Stimulated activated CD4-positive, alpha-beta T cell treated with anti-CD3 and anti-CD28 coated beads, Interleukin-12 subunit alpha, Interleukin-12 subunit beta, amount 100 ng/mL, for 48 hours (primary cell): ENCODE measurements at places on chromosomes 7 and 10.

DNA sequence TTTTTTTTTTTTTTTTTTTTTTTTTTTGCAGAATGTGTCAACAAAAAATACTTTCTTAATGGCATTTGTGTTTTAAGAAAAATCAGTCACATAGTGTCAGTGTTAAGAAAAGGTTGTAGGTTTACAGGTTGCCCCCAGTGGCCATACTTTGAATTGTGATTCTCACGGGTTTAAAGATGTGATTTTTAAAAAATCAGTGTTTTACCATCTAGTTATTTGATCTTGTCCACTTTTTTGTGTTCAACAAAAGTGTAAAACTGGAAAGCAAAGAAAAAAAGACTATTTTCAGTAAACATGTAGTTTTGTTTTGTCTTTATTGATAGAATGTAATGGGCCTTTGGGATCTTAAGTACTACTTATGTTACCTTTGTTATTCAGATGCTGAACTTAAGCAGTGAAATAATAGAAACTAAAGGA is 25.7 kb downstream of the SUV39H2 start:
- no peak for DNase-seq

DNA sequence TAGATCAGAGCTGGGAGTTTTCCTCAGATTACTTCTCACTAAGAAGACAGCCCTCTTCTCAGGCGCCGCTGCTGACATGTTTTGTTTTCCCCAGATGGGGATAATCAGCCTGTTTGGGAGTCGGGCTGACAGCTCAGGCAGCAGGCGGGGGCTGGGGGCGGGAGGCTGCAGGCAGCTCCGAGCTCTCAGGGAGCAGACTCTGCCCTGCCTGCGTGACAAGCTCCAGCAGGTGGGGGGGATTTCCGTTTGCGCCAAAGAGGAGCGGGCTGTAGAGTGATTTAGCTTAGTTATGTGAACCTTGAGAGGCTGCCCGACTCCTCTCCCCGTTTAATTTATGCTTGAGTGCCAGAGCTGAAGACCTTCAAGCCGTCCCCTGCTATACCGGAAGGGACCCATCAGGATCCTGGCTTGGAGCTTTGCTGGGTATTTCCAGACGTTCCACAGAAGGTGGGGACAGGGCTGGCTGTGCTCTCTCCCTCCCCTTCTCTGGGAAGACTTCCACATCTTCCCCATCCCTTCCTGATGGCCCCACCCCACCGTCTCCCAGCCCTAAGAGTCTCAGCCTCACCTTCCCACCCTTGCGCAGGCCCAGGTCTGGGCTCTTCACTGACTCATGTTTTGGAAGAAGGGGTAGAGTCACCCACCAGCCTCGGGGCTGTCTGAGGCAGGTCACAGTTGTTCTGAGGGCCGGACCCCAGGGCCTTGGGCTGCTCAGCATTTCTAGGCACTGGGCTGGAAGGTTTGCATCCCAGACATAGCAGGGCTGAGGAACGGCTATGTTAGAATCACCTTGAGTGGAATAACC is 24.7 kb upstream of the ADCYAP1R1 start:
- DNase-seq: no peak

DNA sequence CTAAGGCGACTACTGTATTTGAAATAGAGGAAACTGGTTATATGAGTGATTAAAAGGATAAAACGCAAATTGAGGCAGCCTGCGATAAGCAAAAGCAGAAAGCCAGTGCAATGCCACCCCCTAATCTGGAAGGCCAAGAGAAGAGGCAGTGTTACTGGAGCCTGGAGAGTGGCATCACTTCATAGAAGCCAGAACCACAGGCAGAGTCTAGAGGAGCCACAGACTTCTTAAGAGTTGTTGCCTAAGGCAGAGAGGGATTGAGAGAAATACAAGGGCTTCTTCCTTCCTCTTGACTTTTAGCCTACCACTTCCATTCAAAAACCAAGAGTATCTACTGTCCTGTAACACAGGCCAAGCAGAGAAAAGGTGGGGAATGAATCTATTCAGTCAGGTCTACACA is 94.9 kb upstream of the SKAP2 start:
- DNase-seq: no peak

- DNase-seq: no peak
These were observed 996.4 kb upstream of the AUTS2 start for GRCh38 chr7:68601826-68602225.

DNA sequence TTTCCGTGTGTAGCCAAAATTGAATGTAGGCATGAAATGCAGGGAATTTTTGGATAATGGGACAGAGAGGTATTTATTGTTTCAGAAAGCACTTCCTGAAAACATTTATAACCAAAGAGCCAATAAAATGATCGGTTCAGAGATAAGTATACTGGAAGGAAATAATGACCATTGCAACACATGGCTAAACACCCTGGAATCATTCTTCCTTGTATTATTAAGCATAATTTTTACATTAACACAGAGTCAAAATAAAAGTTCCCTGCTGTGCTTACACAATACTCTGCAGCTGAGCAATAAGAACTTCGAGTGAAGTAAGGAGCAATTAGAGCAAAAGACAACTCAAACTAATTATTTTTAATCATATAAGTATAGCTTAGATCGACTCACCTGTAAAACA is 648.3 kb downstream of the TNS3 start:
- no peak for DNase-seq

DNA sequence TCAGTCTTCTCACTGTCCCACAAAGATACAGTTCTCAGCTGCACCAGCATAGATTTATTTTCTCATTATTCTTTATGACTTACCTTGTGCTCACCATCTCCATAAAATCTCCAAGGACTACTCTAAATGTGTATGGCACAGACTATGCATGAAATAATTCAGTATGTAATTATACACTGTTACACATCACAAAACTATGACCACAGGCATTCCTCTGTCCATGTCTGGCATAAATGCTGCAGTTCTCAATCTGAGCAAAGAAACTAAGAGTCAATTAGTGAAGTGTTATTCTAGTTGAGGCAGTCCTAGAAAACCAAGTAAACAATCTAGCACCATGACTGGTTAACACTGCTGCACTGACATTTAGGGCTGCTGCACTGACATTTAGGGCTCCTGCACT is 2.7 kb downstream of the CYCS start:
- no peak for DNase-seq

- no peak for DNase-seq
These were observed 159.6 kb downstream of the LSM5 start for GRCh38 chr7:32330602-32331001.

GRCh38 chr7:107946881-107947280 is 55.9 kb downstream of the DLD start:
- DNase-seq: no peak

- no peak for DNase-seq
These were observed 120.0 kb downstream of the CRPPA start for GRCh38 chr7:16301291-16301690.

GRCh38 chr7:145082366-145083161 is 246.7 kb upstream of the TPK1 start:
- no peak for DNase-seq

GRCh38 chr10:36157486-36157885 is 515.4 kb upstream of the FZD8 start:
- no peak for DNase-seq

DNA sequence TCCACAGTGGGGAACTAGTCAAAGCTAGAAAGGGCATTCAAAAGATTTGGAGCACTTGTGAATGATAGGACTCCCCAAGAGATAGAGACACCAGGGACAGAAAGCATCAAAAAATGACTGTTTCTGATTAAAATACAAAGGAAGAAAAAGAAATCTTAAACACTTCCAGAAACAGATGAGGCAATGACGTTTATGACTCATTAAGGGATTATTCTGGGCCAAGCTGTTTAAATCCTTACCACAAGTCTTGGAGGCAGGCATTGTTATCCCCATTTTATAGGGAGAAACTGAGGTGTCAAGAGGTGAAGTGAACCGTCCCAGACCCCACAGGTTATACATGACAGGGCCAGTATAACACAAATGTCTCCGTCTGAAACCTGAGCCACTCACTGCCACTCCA is 68.3 kb upstream of the AMPH start:
- no peak for DNase-seq

DNA sequence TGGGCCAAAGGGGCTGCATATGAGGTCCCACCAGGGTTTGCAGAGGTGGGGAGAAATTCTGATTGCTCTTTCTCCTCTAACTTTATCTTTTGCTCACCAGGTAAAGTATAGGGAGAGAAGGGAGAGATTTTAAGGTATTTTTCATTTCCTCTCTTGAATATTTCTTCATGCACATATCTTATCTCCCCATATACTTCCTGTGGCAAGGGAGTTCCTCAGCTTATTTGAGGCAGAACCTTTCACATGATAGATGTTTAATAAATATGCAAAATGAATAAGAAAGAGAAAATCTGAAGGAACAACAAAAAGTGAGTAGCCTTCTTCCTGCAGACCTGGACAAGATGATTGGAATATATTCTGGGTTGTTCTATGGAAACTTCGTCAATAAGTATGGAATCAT is 67.4 kb upstream of the PDCD4 start:
- no peak for DNase-seq

GRCh38 chr10:105534086-105534485 is 893.0 kb downstream of the SORCS3 start:
- DNase-seq: no peak

- no peak for DNase-seq
These were observed 150.5 kb downstream of the ELAPOR2 start for GRCh38 chr7:86908948-86909347.

- no peak for DNase-seq
These were observed 132.1 kb downstream of the COL26A1 start for GRCh38 chr7:101494602-101495329.

GRCh38 chr10:132987671-132988571 is 45.6 kb upstream of the CFAP46 start:
- DNase-seq: no peak

DNA sequence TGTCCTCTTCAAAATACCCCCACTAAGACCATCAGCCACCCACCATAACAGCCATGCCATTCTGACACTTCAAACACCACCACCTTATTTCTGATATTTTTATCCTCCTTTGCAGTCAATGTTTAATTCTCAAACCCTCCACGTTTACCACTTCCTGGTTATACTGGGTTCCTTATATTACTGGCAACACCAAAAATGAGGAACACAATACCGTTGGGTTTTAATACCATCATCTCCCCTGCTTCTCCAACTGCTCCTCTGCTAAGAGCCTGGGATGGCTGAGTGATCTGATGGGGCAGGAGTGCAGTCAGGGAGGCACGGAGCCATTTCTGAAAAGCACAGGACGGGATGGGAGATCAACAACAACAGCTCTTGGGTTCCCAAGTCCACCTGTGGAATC is 140.5 kb downstream of the CHCHD3 start:
- DNase-seq: no peak

GRCh38 chr7:30898411-30898810 is 13.2 kb upstream of the AQP1 start:
- DNase-seq: no peak

DNA sequence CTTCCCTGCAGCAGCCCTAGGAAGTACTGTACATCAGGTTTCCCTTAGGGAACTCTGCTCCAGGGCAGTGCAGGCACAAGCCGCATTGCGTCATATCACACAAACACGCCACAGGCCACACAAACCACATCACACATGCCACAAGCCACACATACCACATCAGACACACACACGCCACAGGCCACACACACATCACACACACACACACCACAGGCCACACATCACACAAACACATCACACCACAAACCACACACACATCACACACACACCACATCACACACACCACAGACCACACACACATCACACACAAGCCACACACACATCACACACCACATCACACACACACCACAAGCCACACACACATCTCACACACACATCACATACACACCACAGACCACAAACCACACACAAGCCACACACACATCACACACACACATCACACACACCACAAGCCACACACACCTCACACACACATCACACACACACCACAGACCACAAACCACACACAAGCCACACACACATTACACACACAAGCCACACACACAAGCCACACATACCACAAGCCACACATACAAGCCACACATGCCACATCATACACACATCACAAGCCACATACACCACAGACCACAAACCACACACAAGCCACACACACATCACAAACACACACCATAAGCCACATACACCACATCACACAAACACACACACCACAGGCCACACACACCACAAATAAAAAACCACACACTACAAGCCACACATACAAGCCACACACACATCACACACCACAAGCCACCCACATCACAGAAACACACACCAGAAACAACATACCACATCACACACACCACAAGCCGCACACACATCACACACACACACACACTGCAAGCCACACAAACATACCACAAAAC is 53.4 kb downstream of the TMEM209 start:
- DNase-seq: no peak

- no peak for DNase-seq
These were observed 595.5 kb upstream of the PFKP start for GRCh38 chr10:2471811-2472210.

- DNase-seq: no peak
These were observed 68.1 kb downstream of the MAD1L1 start for GRCh38 chr7:2164646-2165045.

GRCh38 chr10:91307489-91307888 is 87.0 kb downstream of the PCGF5 start:
- DNase-seq: no peak

DNA sequence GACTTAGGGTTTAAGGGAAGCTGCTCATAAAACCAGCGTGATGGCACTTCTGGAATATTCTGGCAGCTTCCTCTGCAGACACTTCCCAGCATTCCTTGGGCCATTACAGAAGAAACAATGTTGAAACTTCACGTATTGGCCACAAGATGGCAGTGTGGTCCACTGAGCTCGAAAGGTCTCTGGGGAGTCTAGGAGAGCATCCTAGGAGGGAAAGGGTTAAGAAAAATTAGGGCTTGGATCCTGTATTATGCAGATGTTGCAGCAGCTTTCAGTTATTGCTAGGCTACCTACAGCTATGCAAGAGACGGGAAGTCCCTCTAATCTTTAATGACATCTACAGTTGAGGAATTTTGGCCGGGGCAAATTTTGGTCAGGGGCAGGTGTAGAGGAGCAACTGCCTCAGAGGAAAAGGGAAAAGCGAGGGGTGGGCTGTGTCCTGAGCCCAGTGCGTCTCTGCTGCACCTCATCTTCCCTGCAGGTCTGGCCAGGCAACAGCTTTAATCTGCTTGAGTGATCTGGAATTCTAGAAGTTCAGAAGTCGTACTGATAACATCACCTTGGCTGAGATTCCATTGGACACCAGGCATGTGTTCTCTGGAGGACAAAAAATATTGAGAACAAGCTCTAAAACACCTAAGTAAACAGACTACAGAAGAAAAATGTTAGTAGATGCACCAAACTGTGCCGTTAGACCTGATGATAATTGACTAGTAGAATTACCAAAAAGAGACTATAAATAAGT is 220.8 kb upstream of the PRSS58 start:
- DNase-seq: no peak

- DNase-seq: no peak
These were observed 760.7 kb downstream of the LRMDA start for GRCh38 chr10:76192151-76192550.

GRCh38 chr7:130940326-130940725 is 206.3 kb upstream of the KLF14 start:
- DNase-seq: no peak
